ENCODE measurements at places on chromosomes 4 and X. TPM values are rescaled to one million over a fixed set of nuclear protein-coding genes. Genes with fewer than 3 reads are reported as not detected.

Gene POLN
- total RNA-seq = 1.1 TPM

Gene PARM1
- 0.77 TPM for total RNA-seq

Gene ZBED1
- 37.3 TPM for total RNA-seq

Gene ARHGAP36
- total RNA-seq = not detected

Gene SH3D19
- 230 TPM for total RNA-seq

Gene TMPRSS11B
- total RNA-seq = not detected

Gene ARHGAP6
- total RNA-seq = 29.2 TPM

Gene XPNPEP2
- 13.9 TPM for total RNA-seq

Gene SYTL5
- total RNA-seq = 0.35 TPM

Gene FGD1
- 15.7 TPM for total RNA-seq

Gene CORIN
- 0.09 TPM for total RNA-seq

Gene DCLK2
- total RNA-seq = 1.8 TPM

Gene FUNDC1
- 15.2 TPM for total RNA-seq

Gene KLHL4
- total RNA-seq = 7.5 TPM

Gene SHISA3
- 3.7 TPM for total RNA-seq

Gene WFS1
- 36.5 TPM for total RNA-seq

Gene SSX2B
- not detected for total RNA-seq

Gene GPR119
- total RNA-seq = not detected

Gene FAM200B
- total RNA-seq = 45.1 TPM

Gene GAGE12H
- not detected for total RNA-seq

Gene EMCN
- total RNA-seq = not detected

Gene NLGN4X
- 1.3 TPM for total RNA-seq

Gene POF1B
- not detected for total RNA-seq

Gene WNK3
- total RNA-seq = 1.4 TPM

Gene HMGN5
- 2.3 TPM for total RNA-seq

Gene MGAT4D
- not detected for total RNA-seq

Gene ATP8A1
- 0.85 TPM for total RNA-seq

Gene ITIH6
- total RNA-seq = not detected

Gene LRP2BP
- not detected for total RNA-seq

Gene GLOD5
- not detected for total RNA-seq

Gene CHIC2
- total RNA-seq = 61.8 TPM

Gene WDR45
- 77.4 TPM for total RNA-seq

Gene MAML3
- 3.0 TPM for total RNA-seq

Gene POU3F4
- not detected for total RNA-seq

Gene YY2
- 0.70 TPM for total RNA-seq

Gene CXCL3
- total RNA-seq = 4.9 TPM

Gene FOXR2
- total RNA-seq = not detected

Gene S100G
- total RNA-seq = not detected

Gene GRIA2
- total RNA-seq = not detected

Gene NUDT9
- total RNA-seq = 30.7 TPM

Gene FREM3
- total RNA-seq = not detected

Gene AMOT
- total RNA-seq = 1.6 TPM

Gene PRSS12
- 1.9 TPM for total RNA-seq

Gene USP27X
- total RNA-seq = 0.58 TPM

Gene HSD17B13
- 0.60 TPM for total RNA-seq

Gene MAGEB10
- not detected for total RNA-seq

Gene TCEAL7
- 10.0 TPM for total RNA-seq

Gene PAGE4
- total RNA-seq = not detected

Gene GLRA3
- not detected for total RNA-seq

Gene FGF2
- total RNA-seq = 27.4 TPM

Gene ADH4
- total RNA-seq = not detected

Gene GPRASP1
- total RNA-seq = 0.85 TPM

Gene GPM6B
- total RNA-seq = 28.8 TPM

Gene NPY1R
- not detected for total RNA-seq

Gene ALPK1
- 19.7 TPM for total RNA-seq

Gene POU4F2
- total RNA-seq = not detected
